GM19239 (cell line): ENCODE measurements at places on chromosomes 4 and X.

DNA sequence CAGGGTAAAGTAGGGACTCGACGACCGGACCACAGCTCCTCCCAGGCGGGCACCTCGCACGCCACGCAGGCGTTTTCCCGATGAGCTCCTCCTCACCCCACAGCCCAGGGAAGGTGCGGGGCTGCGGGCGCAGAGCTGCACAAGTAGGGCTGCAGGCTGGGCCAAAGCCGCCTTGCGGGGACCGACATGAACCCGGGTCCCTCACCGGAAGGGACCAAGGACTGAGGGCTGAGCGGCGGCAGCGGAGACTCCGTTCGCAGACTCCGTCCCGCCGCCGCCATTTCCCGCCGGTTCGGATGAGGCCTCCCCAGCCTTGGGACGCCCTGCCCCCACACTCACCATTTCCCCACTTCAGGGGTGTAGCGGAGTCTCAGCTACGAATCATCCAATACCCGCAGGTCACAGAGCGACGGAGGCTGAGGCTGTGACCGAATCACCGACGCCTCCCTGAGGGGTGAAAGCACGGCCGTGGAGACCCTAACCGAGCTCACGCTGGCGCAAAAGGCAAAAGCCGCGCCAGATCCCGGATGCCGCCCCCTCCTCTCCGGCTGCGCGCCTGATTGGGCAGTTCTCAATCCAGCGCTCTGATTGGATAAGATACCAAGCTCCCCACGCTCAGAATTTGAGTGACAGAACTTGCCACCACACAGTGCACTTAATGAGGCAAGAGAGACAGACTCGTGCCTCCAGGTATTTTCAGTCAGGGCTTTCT is at the start of gene ZNF732:
Gene ZNF732, minus strand, starts transcription at position 506 of the 712 bp plus-strand sequence. Its CDS starts 164 bp downstream, at position 342.
- no peak for DNase-seq

- DNase-seq, result no peak
These were observed 86.0 kb downstream of the FAT4 start for GRCh38 chr4:125400756-125401155.

DNA sequence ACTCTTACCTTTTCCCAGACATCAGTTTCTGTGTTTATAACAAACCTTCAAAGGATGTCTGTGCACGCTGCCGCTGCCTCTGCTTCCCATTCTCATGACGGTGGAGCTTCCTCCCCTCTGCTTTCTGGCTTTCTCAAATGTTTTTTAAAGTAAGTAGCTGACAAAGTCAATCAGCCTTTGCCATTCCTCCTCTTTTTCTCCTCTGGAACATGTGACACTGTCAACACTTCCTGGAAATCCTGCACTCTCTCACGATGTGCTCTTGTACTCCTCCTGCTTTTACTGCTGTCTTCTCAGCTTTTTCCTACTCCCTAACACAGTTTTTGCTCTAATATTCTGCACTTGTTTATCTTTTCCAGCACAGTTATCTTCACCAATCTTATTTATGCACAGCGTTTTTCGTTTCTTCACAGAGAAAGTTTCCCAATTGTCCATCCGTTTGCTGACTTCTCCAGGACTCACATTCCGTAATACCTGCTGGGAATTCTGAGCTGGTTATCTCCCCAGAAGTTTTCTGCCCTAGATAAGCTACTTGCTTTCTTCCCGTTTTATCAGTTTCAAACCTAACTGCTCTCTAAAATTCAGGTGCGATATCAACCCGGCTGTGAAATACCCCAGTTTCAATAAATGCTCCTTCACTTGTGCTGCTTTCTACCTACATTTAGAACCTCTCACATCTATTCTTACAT is 465.6 kb upstream of the AGA start:
- DNase-seq, result no peak

DNA sequence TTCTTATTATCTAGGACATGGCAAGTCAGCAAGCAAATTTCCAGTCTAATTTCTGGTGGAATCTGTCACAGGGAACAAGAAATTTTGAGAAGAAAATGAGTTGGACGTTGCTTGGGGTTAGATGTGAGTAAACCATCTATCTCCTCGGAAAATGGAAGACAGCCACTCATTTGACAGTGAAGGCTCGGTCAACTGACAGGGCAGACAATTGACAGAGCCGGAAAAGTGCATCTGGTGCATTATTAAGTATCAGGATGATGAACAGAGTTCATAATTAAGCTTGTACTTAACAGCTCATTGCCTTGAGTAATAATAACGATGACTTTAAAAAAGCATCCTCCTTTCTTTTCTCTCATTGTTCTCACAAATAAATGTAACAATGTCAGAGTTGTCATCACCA is 168.4 kb downstream of the MAD2L1 start:
- DNase-seq, result no peak

- no peak for DNase-seq
These were observed 1.9 kb upstream of the SMARCA1 start for GRCh38 chrX:129525162-129525561.

GRCh38 chr4:137310593-137311490 is 221.5 kb downstream of the PCDH18 start:
- DNase-seq, result no peak

GRCh38 chrX:1911401-1912128 is 296.7 kb downstream of the ASMT start:
- DNase-seq, result no peak

GRCh38 chr4:106987311-106987710 is 48.8 kb downstream of the DKK2 start:
- DNase-seq, result no peak

DNA sequence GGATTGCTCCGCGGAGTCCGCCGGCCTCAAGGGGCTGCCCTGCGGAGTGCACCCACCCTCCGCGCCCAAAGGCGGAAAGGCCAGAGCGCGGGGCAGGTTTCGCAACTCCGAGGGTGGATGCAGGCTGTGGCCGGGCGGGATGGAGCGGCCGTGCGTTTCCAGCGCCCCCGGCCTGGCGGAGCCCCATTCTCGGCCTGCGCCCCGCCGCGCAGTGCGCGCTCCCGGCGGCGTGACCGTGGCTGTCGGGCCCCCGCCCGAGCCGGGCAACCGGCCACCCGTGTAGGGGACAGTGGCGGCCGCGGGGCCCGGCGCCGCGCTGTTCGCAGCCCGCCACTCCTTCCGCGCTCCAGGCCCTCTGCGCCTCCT is 331 bp downstream of the SETD7 start:
- DNase-seq, result no peak

DNA sequence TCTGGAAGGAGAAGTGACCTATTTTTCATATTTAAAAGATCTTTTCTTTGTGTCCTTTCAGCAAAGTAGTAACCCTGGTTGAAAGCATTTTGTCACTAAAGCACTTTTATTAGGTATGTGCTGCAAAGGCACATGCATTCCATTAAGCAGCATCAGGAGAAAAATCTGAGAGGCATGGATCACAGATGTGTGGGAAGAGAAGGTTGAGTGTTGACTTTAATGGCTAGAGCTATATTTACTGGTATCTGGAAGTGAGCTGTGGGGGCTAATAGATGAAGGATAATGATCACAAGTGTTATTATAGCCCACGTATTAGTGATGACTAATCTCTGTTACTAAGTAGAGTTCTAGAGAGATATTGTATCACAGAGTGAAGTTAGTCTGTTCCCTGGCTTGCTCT is 1520.7 kb downstream of the ARAP2 start:
- DNase-seq, result no peak

DNA sequence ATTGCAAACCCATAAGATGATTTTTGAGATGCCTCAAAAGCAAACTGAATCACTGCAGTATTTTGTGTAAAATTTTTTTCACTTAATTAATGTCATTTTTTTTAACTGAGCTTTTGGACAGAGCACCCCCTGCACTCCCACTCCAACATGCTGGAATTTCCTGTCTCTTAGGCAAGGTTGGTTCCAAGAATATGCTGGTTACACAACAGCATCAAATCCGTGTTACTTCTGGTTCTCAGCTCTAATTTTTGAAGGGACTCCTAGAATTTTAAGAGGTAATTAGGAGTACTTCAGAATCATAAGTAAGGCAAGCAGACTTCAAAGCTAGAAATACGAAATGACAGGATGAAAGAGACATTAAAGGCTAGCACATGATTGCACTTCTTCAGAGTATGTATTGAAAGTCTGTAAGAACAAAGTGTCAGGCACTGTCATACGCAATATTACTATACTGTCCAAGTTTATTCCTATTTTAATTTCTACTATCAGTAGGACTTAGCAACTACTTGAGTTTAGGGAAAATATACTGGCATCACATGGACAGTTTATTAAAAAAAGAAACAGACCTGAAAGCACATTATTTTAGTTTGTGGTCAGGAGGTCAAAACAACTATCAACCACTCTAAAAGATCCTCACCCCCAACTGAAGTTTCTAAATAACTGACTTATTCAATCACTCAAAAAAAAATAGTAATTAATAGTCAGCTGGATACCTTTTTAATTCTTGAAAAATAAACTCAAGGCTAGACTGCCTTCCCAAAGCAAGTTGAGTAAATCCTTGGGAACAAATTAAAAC is 1.6 kb upstream of the JCHAIN start:
- DNase-seq, result no peak

DNA sequence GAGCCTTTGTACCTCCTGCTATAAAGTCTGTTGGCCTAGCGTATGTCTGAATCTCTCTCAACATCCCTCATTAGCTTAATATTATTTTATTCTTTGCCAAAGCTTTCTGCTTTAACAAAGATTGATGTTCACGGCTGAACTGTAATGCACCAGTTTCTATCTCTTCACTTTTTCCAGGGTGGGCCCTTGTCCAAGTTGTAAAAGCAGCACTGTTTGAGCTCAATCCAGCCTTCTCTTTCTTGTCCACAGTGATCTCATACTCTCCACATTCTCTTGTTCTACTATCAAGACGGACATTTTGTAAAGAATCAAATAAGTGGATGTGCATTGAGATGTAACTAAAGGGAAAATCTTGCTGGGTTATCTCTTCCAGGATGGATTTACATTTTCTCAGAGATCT is 34.4 kb upstream of the RTL3 start:
- no peak for DNase-seq

- no peak for DNase-seq
These were observed 27.7 kb upstream of the RPL34 start for GRCh38 chr4:108592674-108592986.

DNA sequence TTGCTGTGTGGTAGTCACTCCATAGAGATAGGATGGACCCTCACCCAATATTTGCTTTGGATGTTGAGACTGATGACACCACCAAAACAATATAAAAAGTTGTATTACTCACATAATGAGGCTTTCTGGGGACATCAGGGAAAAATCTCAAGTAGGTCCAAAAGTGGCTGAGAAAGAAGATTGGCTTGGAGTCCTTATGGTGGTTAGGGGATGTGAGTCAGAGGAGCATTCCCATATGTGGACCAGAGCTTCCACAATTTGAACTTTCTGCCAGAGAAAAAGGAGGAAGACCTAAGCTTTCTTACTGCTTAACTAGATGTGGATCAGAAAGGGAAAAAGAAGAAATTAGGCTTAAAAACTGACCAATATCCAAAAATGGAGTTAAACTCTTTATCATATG is 460.5 kb downstream of the SH3BGRL start:
- no peak for DNase-seq

DNA sequence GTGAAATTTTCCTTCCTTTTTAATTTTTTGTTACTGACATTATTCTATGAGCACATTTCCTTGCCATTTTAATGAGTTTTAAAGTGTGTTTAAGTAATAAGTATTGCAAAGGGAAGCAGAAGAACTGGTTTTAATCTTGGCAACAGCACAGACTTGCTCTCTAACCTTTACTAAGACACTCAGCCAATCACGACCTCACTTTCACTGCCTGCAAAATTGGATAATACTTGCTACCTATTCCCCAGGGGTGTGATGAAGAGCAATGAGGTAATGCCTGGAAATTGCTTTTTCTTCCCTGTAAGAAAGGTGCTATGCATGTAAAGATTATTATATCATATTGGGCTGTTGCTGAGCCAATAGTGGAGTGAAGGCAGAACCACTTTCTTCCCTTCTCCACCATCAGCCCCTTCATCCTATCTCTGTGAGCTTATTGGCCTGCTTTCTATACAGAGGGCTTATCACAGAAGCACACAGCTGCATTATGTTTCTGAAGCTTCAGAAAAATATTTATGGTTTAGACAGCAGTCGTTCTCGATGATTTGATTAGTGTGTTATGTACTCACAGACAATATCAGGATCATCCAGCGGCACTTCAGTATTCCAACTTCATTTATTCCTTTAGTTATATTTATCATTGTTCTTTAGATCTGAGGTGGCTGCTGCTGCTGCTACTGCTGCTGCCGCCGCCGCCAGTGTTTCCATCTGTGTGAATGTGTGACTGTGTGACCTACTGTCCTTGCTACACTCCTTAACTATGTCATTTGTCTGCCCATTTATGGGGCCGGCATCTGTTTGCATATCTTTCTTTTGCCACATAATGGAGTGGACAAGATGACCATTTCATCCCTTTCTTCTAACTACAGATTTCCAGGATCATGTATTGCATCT is 255.1 kb downstream of the C4orf33 start:
- no peak for DNase-seq

DNA sequence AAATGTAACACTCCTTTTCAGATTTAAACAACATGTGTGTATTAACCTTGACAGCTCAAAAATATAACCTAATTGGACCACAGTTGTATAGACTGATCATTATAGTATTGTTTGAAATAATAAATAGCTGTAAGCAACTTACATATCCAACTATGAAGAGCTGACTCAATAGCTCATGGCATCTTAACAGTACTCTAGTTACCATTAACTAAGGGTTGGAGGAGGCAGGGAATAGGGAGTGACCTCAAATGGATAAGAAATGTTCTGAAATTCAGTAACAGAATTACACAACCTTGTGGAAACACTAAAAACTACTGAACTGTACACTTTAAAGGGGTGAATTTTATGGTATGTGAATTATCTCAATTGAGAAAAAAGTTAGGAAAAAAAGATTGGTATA is 136.5 kb upstream of the CPEB2 start:
- DNase-seq, result no peak

GRCh38 chrX:154348114-154348531 is 26.3 kb downstream of the FLNA start:
- no peak for DNase-seq

GRCh38 chr4:143296397-143297067 is 40.1 kb upstream of the GAB1 start:
- no peak for DNase-seq

DNA sequence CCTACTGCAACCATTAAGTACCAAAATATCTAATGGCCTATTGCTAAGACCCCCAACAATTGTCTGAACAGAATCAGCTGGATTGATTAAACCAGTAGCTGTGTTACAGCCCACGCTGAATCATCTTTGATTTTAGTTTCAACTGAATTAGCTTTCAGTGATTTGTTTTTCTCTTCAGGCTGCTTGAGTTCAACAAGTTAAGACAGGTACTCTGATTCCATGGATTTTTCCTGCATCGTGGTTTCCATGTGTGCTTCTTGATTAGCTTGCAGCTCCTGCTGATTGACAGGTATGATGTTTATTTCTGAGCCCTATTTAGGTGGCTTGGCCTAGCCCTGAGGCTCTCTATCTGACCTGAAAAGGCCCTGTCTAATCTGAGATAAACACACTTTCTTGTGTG is 91.3 kb downstream of the GUCY2F start:
- no peak for DNase-seq

DNA sequence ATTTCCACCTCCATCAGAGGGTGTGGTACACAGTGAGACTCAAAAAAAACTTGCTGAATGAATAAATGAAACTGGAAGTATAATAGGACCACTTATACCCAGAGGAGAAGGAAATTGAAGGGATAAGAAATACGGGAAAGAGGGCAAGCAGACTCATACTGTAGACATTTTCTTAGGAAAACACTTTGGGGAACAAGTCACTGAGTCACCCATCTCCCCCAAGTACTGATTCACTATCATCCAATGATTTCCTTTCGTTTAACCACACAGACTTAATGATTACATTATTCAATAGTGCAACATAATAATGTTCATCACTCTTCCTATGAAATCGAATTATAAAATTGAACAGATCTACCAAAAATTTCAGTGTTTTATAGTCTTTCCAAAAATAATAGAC is 97.1 kb downstream of the LDB2 start:
- DNase-seq, result no peak
